Prostate gland (tissue), 2 donors: ENCODE measurements at places on chromosomes 11 and 22.

DNA sequence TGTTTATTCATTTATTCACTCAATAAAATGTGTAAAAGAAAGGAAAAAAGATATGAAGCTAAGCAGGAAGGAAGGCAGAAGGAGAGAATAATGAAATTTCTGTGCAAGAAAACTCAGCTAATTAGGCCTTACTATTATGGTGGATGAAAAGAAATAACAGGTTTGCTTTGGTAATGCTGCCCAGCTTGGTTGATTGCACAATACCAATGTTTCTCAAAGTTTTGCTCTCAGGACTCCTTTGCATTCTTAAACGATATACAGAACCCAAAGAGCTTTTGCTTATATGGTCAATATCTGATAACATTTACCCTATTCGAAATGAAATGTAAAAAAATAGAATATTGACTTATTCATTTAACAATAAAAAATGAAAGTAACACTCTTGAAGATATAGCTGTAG, 7.3 kb upstream of the CTSC start:
- no peak for DNase-seq

- no peak for DNase-seq
Observed at GRCh38 chr11:132171031-132171430, 800.6 kb downstream of the NTM start.

DNA sequence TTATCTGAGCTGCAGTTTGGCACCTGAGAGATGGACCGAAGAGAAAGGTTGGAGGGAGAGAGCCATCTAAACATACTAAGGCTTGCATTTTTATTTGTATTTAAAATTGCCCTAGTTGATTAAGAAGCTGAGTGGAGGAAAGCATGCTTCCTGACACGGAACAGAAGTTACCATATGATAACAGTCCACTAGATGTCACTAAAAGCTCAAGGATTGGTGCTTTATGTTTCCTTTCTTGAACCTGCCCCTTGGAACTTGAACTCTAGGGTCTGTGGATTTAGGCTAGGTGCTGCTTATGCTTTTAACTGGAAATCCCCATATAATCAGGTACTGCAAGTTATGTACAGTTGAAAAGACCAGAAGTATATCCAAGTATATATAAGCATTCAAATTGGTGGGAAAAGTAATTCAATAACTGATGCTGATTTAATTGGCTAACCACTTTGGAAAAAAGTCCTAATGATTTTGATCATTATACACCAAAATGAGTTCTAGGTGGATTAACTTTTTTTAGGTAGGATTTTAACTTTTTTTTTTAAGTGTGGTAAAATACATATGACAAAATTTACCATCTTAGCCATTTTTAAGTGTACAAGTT, 9.5 kb downstream of the RBMXL2 start:
- DNase-seq, result no peak

DNA sequence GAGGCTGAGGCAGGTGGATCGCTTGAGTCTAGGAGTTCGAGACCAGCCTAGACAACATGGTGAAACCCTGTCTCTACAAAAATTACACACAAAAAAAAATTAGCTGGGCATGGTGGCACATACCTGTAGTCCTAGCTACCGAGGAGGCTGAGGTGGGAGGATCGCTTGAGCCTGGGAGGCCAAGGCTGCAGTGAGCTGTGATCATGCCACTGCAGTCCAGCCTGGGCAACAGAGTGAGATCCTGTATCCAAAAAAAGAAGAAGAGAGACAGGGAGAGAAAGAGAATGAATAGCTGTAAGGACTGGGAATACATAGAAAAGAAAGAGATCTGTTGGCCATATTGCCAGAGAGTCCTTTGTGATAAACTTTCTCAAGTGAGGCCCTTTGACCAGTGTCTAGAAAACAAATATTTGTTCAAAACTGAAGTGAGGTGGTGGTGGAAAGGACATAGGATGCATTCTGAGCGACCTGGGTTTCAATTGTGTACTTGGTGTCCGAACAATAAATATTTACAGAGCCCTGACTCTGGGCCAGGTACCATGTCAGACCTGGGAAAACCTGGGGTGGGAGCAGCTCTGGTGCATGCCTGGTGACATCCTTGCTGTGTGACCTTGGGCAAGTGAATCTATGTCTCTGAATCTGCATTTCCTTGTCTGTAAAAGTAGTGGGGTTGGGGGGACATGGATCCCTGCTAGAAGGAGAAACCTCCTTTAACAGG, 89.6 kb upstream of the CRYBB3 start:
- peak; percentile 69 for DNase-seq

DNA sequence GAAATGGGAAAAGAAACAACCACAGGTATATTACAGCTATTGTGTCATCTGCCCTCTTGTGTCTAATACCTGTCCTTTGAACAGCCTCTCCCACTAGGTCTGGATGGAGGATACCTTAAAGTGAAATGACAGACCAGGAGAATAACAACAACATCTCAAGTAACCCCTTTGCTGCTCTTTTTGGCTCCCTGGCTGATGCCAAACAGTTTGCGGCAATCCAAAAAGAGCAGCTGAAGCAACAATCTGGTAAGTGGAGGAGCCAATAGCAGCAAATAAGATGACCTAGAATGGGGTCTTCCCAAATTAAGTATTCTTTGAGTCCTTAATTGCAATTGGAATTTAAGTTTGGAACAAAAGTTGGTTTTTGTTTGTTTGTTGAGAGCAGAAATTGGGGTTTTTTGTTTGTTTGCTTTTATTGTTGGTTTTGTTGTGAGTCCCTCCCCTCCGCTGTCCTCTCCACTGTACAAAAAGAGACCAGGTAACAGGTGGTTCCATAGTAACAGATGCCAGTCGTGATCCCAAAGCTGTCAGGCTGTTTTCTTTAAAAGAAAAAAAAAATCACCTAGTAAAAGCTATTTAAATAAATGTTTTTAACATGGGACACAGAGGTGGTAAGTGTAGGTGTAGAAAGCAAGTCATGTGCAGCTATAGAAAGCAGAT, 5.7 kb downstream of the UBE4A start:
- DNase-seq, result no peak

GRCh38 chr11:33379947-33380346, 122.8 kb downstream of the HIPK3 start:
- no peak for DNase-seq

GRCh38 chr11:22656130-22656529, 10.3 kb upstream of the GAS2 start:
- no peak for DNase-seq

GRCh38 chr11:1807264-1807995, 27.4 kb upstream of the SYT8 start:
- DNase-seq, result no peak

GRCh38 chr22:41752011-41752970, 48.2 kb upstream of the CCDC134 start:
- no peak for DNase-seq

DNA sequence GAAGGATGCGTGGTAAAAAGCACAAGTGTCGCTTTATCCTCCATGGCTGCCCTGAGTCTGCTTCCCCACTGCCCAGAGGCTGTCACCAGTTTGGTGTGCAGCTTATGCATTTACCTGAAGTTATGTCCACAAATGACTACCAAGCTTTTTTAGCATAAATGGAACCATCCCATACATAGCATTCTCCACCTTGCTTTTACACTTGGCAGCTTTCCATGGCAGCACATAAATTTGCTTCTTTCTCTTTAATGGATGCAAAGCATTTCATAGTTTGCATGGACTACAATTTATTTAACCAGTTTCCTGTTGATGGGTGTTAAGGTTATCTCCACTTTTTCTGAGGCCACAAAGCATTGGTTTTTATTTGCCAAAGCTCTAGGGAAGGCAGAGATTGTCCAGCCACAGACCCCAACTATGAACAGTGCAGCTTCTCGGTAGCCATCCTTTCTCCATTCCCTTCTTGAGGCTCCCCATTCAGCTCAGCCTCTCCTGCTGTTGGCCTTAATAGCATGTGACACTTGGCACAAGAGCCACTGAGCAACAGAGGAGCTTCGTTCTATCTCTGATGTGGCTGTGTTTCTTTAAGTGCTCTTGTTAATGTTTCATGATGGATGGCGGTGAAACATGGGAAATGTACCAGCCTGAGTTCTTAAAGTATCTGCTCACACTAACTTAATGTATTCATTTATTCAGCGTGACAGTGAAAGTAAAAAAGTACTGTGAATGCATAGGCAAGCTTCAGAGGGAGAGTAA, 59.8 kb upstream of the NAV2 start:
- DNase-seq, result no peak

- no peak for DNase-seq
Observed at GRCh38 chr11:5369789-5370188, 13.8 kb upstream of the OR51M1 start.

DNA sequence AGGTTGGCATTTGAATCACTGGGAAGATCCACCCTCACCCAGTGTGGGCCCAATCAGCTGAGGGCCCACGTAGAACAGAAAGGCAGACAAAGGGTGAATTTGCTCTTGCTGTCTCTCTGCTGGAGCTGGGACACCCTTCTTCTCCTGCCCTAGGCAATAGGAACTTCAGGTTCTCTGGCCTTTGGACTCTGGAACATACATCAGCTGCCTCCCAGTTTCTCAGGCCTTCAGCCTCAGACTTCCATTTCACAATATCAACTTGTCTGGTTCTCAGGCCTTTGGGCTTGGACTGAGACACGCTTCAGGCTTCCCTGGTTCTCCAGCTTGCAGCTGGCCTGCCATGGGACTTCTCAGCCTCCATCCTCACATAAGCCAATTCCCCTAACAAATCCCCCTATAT, 14.7 kb upstream of the ASRGL1 start:
- no peak for DNase-seq

- no peak for DNase-seq
Observed at GRCh38 chr11:45410391-45411227, 124.5 kb upstream of the SYT13 start.

DNA sequence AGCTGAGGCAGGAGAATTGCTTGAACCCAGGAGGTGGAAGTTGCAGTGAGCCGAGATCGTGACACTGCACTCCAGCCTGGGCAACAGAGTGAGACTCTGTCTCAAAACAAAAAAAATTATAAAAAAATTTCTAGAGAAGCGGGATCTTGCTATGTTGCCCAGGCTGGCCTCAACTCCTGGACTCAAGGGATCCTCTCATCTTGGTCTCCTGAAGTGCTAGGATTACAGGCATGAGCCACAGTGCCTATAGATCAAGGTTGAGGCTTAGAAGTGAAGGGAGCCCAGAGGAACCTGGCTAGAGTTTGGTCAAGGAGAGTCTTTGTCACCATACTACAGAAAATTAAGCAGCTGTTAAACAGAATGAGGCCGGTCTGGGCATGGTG, 1.4 kb upstream of the MCM5 start:
- DNase-seq, result no peak

GRCh38 chr11:75386942-75387630, 12.2 kb upstream of the RPS3 start:
- no peak for DNase-seq

- DNase-seq, result no peak
Observed at GRCh38 chr22:24463071-24463760, 31.9 kb upstream of the UPB1 start.

DNA sequence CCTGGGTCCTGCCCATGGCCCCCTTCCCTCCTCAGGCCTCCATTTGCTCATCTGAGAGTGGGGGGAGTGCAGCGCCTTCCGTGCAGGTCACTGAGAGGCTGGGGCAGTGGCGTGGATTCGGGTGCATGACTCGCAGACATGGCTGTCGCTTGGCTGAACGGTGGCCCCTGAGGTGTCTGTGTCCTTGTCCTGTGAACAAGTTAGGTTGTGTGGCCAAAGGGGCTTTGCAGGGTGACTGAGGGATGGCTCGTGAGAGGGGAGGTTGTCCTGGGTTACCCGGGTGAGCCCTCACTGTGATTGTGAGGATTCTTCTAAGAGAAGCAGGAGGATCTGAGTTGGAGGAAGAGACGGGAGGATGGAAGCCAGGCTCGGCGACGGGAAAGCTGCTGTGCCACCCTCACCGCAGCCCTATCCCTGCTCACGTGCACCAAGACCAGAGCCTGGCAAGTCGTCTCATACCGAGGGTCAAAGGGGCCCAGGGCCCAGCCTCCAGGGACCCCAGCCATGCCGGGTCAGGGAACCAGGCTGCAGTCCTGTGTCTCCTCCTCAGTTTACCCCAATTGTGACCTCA, 79.1 kb downstream of the KCNQ1 start:
- DNase-seq, result no peak

DNA sequence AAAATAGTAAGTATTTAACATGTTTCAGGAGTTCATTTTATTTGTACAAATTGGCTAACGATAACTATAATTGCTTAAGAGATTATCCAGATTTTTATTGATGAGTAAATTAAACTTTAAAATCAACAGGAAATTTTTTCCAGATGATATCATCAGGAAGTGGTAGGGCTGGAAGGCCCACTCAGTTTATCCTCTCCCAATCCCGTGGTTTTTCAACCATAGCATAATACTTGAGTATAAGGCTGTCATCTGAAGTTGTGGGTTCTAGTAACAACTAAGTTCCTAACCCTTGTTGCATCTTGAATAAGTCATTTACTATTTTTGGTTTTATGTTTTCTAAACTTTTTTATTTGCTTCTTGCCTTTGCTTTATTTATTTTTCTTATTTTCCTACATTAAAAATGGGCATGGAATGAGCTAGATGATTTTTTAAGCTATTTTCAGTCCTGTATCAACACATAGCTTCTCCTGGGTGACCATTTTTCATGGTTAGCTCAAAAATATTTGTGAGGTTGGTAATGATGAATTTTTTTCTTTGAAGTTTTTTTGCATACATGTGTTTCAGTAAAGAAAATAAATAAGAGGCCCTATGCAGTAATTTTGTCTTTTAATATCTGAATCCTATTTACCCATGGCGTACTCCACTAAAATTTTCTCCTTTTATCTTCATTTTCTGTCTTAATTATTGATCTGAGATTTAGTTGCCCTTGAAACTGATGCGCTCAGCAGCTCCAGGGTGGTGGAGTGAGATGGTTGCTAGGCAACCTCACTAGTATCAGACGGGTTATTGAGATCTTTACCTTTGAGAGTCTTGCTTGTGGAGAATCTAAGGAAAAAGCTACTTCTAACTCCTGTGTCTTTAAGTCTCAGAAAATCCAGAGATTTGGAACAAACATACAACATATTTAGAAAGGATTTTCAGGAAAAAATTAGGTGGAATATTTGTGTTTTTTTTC, 452.0 kb upstream of the CCDC179 start:
- DNase-seq, result no peak

GRCh38 chr11:35605706-35606105, 12.6 kb upstream of the FJX1 start:
- DNase-seq, result no peak

GRCh38 chr11:35752115-35752514, 89.5 kb downstream of the TRIM44 start:
- DNase-seq, result no peak

DNA sequence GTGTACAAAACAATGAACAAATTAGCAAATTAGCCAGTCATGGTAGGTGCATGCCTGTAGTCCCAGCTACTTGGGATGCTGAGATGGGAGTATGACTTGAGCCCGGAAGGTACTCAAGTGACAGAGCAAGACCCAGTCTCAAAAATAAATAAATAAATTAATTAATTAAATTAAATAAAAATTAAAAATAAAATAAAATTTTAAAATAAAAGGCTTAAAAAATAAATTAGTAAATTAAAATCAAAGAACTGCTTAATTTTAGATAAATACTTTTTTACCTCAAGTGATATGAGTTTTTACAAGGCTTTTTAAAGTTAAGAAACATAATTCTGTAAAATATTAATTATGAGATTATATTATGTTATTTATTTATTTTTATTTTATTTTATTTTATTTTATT, 50.9 kb upstream of the TSPAN18 start:
- no peak for DNase-seq
